ENCODE measurements at places on chromosomes 5 and 9.
A peak's percentile ranks its signal among the peaks of the same experiment; 100 is the strongest.

- no peak overlapping the region for H3K27ac ChIP-seq
- H3K36me3 ChIP-seq: no peaks in the 10 kb centered on the region
- H3K4me1 ChIP-seq: no peaks in the 10 kb centered on the region
- DNase-seq: no peak
These were observed 178.5 kb upstream of the SLC24A2 start for GRCh38 chr9:19967216-19967887.

DNA sequence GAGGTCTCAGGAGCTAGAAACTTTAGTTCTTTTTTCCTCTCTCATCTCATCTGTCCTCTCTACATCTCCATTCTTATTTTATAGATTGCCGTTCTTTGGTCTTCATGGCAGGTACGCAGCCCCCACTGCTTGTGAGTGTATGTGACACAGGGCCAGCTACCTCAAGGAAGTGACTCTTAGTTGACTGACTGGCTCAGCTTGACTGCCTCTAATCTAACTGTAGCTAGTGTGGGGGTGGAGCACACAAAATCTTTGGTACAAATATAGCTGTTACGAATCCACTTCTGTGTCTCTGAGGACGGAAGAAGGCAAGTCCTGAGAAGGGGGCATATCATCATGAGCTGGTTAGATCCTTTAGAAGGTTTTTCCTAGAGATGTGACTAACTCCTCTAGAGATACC, 19.8 kb upstream of the SPTAN1 start:
- H3K4me3 ChIP-seq: no peak overlapping the region
- no peaks in the 10 kb centered on the region for H3K27me3 ChIP-seq
- H3K4me1 ChIP-seq: no peaks in the 10 kb centered on the region
- no peak for DNase-seq
- H3K36me3 ChIP-seq: peaks cover 40% of the 10 kb centered on the region

- H3K4me1 ChIP-seq: peaks cover 8% of the 10 kb centered on the region
- no peak overlapping the region for H3K4me3 ChIP-seq
- no peak for DNase-seq
- peak overlapping the region; percentile 39 for H3K27ac ChIP-seq
- H3K36me3 ChIP-seq: no peaks in the 10 kb centered on the region
- H3K27me3 ChIP-seq: no peaks in the 10 kb centered on the region
These were observed 29.9 kb upstream of the MYOT start for GRCh38 chr5:137837491-137838394.

DNA sequence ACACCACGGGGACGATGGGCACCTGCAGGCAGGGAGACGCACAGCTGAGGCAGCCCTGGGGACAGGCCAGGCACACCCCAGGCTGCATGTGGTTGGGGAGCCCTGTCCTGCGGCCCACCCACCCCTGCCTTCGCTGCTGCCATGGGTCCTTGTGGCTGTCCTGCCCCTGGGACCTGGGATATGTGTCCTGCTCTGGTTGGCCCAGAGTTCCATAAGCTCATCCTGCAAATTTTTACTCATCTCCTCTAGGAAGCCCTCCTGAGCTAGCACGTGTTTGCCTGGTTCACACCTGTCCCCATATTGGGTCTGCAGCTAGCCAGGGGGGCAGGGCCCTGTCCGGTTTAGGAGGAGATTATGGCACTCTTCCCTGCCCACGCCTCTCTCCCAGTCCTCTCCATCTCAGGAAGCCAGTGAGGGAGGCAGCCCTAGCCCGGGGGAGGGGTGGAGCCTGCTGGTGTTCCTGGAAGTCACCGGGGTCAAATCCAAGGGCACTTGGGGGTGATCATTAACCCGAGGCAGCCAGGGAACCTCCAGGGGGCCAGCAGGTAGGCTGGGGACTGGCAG, 12.2 kb downstream of the EGFL7 start:
- no peak overlapping the region for H3K27ac ChIP-seq
- H3K4me1 ChIP-seq: peaks cover 36% of the 10 kb centered on the region
- DNase-seq: no peak
- peaks cover 59% of the 10 kb centered on the region for H3K36me3 ChIP-seq

DNA sequence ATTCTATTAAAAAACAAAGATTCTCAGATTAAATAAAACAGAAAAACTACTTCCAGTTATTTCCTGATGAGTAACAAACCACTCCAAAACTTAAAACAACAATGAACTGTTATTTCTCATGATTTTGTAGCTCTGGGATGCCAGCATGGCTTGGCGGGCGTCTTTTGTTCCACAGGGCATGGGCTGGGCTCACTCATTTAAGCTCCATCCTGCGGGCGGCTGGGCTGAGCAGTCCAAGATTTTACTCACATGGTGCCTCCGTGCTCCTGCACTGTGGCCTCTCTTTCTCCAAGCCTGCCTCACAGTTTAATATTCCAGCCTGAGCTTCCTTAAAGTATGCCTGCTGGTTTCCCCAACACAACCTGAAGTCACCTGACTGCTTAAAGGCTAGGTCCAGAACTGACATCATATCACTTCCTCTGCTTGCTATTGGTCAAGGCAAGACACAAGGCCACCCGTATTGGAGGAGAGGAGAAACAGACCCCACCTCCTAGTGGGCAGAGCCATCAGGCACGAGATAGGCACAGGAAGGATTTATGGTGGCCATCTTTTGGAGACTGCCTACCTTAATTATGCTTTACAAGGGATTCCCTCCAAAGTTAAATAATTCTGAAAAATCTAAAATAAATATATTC, 41.6 kb upstream of the ZBTB43 start:
- H3K27me3 ChIP-seq: no peaks in the 10 kb centered on the region
- no peak overlapping the region for H3K4me3 ChIP-seq

GRCh38 chr9:116174347-116174746, 20.8 kb downstream of the PAPPA start:
- H3K27me3 ChIP-seq: no peaks in the 10 kb centered on the region
- DNase-seq: no peak
- H3K4me1 ChIP-seq: no peaks in the 10 kb centered on the region
- H3K27ac ChIP-seq: no peak overlapping the region
- H3K4me3 ChIP-seq: no peak overlapping the region

- H3K27ac ChIP-seq: peak overlapping the region; percentile 65
- peaks cover 19% of the 10 kb centered on the region for H3K4me1 ChIP-seq
- H3K27me3 ChIP-seq: no peaks in the 10 kb centered on the region
These were observed 576.3 kb downstream of the PDE4D start for GRCh38 chr5:59317023-59317773.

- H3K4me3 ChIP-seq: no peak overlapping the region
- H3K27ac ChIP-seq: no peak overlapping the region
- no peak for DNase-seq
- no peaks in the 10 kb centered on the region for H3K27me3 ChIP-seq
These were observed 498.9 kb upstream of the WWC1 start for GRCh38 chr5:167792514-167792913.

DNA sequence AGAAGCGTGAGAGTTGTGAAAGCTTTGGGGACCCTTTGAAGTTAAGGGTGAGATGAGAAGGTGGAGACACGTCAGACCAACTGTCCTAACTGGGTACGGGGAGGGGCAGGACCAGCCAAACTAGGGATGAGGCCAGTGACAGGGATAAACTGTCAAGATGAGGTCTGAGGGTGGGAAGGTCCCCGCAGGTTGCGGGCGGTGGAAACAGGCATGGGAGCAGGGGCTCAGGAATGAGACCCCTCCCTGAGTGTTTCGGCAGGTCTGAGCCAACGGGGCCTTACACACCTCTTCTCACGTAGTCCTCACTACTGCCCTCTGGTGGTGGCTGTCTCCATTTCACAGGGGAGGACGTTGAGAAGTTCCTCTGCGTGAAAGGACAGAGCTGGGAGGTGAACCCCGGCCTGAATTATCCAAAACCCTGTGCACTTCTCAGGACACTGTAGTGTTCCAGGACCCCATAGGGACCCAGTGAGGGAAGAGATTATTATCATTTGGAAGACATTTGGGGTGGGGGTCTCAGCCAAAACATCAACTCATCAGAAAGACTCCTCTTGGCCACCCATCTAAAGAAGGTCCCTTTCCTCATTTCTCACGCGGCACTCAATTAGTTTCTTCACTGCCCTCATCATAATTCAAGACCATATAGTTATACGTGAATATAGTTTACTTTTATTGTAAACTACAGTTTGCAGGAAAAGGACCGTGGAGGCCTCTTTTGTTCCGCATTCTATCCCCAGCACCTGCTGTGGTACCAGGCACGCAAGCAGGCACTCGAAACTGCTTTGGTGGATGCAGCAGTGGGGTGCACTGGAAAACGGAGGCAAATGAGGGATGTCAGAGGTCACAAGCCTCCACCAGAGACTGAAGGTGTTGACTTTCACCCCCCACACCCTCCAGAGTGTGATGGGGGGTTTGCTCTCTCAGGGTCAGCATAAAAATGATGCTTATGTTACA, 21.7 kb upstream of the NANS start:
- H3K36me3 ChIP-seq: no peaks in the 10 kb centered on the region
- peak overlapping the region; percentile 42 for H3K27ac ChIP-seq
- H3K4me3 ChIP-seq: peak overlapping the region; percentile 12

- H3K4me3 ChIP-seq: no peak overlapping the region
- no peak for DNase-seq
- no peak overlapping the region for H3K27ac ChIP-seq
- H3K36me3 ChIP-seq: no peaks in the 10 kb centered on the region
These were observed 71.5 kb downstream of the SEMA5A start for GRCh38 chr5:9474219-9475002.

DNA sequence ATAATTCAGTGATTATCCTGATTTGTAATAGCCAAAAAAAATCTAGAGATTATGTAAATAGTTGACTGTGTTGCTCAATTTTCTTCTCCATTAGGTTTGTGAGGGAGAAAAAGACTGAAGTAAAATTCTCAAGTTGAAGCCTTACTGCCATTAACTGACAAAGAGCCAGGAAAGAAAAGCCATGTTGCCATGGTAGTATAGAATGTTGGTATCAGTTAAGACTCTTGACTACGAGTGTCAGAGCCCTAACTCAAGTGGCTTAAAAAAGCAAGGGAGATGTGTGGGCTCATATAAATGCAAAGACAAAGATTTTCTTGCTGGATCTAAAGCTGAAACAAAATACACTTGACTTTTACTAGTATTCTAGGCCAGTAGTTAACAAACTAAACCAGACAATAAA, 571.7 kb downstream of the KCTD16 start:
- H3K27ac ChIP-seq: no peak overlapping the region
- no peaks in the 10 kb centered on the region for H3K4me1 ChIP-seq
- no peak overlapping the region for H3K4me3 ChIP-seq

DNA sequence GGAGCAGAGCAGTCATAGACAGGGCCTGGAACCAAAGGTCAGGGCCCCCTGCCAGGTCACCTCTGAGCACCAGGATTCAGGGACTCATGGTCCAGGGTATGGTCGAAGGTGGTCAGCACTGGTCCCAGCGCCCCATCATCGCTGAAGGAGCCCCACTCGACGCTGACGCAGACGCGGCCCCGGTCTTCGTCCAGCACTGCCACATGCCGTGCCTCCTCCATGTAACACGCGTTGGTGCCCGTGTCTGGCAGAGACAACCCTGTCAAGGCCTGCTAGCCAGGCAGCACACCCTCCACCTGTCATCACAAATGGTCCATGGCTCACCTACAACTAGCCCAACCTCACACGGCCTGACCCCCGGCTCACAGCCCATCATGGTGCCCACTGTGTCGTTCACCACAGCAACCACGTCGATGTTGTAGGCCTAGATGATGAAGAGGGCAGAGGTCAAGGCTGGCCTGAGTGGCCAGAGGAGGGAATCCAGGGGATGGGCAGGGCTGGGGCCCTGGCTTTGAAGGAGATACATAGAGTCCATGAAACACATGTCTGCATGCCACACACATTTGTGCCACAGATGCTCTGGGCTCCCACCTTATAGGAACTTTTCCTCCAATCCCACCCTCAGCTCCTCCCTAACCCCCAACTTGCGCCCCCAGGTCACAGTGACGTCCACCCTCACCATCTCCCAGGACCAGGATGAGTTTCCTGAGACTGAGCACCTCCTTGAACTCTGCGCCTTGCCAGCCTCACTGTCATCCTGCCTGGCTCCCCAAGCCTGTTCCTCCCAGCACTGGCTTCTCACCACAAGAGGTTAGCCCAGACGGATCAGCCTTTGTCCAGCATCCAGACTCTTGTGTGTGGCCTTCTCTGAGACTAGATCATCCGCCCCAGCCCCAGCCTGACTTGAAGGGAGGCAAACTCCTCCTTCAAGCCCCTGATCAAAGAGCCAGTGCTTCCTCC, 9.5 kb downstream of the HK3 start:
- DNase-seq: no peak
- no peak overlapping the region for H3K27ac ChIP-seq
- no peaks in the 10 kb centered on the region for H3K27me3 ChIP-seq
- no peaks in the 10 kb centered on the region for H3K36me3 ChIP-seq
- no peak overlapping the region for H3K4me3 ChIP-seq
- H3K4me1 ChIP-seq: no peaks in the 10 kb centered on the region

DNA sequence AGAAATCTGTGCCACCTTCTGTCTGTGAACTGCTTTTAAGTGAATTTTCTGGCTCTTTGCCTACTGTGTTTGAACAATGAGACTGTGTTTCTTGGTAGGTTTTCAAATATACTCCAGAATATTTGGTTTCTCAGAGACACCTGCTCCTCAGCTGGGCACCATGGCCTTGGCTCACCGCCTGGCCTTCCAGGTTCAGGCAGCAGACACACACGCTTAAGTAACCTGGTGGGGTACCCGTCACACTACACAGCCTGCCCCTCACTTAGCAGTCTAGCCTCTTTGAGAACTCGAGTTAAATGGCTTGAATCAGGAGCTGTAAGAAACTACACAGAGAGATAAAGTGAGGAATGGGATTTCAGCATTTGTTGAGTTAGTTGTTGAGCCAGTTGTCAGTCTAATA, 530.5 kb downstream of the MTRR start:
- no peaks in the 10 kb centered on the region for H3K27me3 ChIP-seq
- no peak overlapping the region for H3K27ac ChIP-seq
- no peak for DNase-seq
- no peaks in the 10 kb centered on the region for H3K4me1 ChIP-seq
- no peak overlapping the region for H3K4me3 ChIP-seq
- no peaks in the 10 kb centered on the region for H3K36me3 ChIP-seq

GRCh38 chr9:79492092-79493009, 79.4 kb upstream of the TLE4 start:
- H3K27ac ChIP-seq: no peak overlapping the region
- H3K4me1 ChIP-seq: peaks cover 16% of the 10 kb centered on the region
- H3K36me3 ChIP-seq: no peaks in the 10 kb centered on the region
- no peak overlapping the region for H3K4me3 ChIP-seq
- H3K27me3 ChIP-seq: no peaks in the 10 kb centered on the region
- no peak for DNase-seq

GRCh38 chr9:97659771-97660170, 26.1 kb downstream of the NCBP1 start:
- H3K4me1 ChIP-seq: no peaks in the 10 kb centered on the region
- no peaks in the 10 kb centered on the region for H3K36me3 ChIP-seq
- no peak overlapping the region for H3K4me3 ChIP-seq
- no peaks in the 10 kb centered on the region for H3K27me3 ChIP-seq
- no peak for DNase-seq
- H3K27ac ChIP-seq: no peak overlapping the region

GRCh38 chr5:78827725-78828124, 157.4 kb downstream of the ARSB start:
- no peak overlapping the region for H3K27ac ChIP-seq
- no peak overlapping the region for H3K4me3 ChIP-seq
- no peaks in the 10 kb centered on the region for H3K36me3 ChIP-seq
- no peaks in the 10 kb centered on the region for H3K27me3 ChIP-seq
